ENCODE measurements at places on chromosomes 11 and 22.

DNA sequence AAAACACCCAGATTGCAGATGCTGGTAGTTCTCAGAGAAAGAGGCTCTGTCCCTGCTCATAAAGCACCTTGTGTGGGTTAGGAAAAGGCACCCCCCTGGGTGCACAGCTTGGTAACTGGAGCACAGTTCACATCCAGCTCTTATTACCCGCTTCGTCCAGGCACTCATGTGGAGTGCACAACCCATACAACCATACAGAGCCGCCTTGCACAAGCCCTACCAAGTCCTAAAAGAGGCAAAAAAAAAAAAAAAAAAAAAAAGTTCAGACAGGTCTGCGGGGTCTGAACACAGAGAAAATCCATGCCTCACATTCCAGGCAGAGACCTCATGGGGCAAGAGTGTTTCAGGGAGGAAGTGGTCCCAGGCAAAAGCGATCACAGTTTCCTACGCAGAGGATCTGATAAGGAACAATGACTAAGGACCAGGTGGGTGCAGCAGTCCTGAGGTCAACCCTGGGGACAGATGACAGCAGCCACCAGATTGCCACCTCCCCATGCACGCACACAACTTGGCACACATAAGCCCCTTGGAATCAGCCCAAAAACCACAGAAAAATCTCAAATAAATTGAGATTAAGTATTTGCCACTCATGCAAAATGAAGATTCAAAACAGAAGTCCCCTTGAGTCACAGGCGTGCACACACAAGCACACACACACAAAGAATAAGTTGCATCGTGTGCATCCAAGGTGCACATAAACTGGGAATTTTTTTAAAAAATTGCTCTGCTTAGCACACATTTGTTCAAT is 12.3 kb downstream of the MB start:
- DNase-seq, result no peak

DNA sequence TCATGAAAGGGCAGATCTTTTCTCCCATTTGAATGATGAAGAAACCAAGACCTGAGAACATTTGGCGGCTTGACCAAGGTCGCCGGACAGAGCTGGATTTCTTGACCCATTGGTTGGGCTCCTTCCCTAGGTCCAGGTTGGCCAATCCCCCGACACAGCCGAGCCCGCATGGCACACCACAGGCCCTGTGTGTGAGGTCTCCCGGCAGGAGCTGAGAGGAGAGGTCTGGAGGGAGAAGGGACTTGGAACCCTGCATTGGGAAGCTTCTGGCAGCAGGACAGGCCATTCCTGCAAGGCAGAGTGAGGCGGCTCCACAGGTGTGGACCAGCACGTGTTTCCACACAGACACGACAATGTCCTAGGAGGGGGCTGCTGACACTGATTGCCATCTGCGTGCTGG is 98.6 kb upstream of the THY1 start:
- DNase-seq, result no peak

DNA sequence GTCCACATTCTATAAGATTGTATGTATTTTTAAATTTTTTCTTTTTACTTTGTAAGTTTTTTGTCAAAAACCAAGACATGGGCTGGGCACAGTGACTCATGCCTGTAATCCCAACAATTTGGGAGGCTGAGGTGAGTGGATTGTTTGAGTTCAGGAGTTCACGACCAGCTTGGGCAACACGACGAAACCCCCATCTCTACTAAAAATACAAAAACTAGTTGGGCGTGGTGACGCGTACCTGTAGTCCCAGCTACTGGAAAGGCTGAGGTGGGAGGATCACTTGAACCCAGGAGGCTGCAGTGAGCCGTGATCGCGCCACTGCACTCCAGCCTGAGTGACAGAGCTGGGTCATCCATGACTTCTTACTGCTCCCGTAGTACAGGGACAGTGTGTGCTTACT is 84.8 kb upstream of the PRDM11 start:
- DNase-seq, result no peak

GRCh38 chr11:113138731-113139130 is 175.7 kb upstream of the TTC12 start:
- DNase-seq, result no peak

- peak; percentile 21 for DNase-seq
Measured at GRCh38 chr11:61766353-61766841, 14.0 kb downstream of the MYRF start.

DNA sequence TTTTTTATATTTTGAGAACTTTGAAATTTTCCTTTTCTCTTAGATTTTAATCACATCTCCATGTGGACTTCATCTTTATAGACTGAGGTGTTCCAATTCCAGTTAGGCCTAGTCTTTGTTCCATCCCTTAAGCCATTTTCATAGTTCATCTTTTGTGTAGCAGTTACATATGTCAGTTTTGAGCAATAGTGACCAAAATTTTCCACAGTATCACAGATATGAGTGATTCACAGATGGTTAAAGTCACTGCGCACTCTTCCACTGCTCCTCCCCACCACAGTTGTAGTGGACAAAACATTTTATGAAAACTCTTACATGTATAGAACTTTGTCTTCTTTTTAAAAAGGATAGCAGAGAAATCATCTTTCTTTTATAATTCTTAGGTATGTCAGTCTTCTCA is 42.8 kb downstream of the YAP1 start:
- no peak for DNase-seq

DNA sequence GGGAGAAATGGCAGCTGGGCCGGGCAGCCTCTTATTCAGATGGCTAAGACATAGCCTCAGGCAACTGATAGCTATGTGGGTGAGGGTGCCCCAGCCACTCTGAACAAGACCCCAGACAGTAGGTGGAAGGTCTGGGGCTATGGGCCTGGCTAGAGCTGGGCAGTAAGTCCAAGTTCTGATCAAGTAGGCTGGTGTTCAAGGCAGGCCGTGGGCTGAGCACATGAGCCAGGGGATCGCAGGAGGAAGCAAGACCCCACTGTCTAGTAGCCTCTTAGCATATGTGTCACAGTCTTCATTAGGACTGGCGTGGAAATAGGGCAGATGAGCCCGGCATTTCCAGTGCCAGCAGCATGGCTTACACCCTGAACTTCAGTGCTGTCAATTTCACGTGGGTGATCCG is 192.1 kb downstream of the ADAMTS15 start:
- DNase-seq, result no peak

DNA sequence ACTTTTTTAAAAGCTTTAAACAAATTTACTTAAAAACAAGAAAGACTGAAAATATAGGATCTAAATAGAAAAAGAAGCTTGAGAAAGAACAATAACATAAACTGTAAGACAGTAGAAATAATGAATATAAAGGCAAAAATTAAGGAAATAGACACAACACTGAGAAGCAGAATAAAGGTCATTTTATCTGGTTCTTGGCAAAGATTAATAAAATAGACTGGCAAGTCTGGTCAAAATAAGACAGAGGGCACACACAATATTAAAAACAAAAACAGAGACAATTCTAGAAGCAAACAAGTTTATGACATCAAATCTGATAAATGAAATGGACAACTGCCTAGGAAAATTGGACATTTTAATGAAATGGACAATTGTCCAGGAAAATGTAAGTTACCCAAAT is 105.8 kb downstream of the ATG16L2 start:
- DNase-seq, result no peak

GRCh38 chr11:104064034-104064630 is 27.7 kb downstream of the DDI1 start:
- no peak for DNase-seq

GRCh38 chr22:19809741-19810140 is 44.9 kb downstream of the GNB1L start:
- no peak for DNase-seq

DNA sequence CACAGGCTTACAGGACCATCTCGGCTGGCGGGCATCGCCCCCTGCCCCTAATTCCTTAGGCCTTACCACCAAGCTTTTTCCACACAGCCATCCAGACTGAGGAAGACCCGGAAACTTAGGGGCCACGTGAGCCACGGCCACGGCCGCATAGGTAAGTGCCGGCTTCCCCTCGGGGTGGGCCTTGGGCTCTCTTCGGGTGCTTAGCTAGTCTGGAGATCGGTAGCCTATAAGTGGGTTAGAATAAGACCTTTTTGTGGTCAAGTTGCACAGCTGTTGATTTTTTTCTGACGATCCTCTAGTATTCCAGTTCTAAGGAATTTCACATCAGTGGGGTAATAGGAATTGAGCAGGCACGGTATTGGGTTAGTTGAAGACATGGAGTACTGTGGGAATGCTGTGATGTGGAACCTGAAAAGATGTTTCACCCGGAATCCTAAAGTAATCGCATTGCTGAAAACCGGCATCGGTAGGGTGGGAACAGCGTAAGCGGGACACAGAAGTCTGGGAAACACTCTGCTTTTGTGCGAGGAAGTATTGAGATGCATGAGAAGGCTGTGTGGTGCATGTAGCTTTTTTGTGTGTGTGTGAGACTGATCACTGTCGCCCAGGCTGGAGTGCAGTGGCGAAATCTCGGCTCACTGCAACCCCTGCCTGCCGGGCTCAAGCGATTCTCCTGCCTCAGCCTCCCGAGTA is 669 bp downstream of the RPL27A start:
- no peak for DNase-seq

GRCh38 chr22:30192427-30192826 is 54.1 kb downstream of the LIF start:
- DNase-seq, result no peak

DNA sequence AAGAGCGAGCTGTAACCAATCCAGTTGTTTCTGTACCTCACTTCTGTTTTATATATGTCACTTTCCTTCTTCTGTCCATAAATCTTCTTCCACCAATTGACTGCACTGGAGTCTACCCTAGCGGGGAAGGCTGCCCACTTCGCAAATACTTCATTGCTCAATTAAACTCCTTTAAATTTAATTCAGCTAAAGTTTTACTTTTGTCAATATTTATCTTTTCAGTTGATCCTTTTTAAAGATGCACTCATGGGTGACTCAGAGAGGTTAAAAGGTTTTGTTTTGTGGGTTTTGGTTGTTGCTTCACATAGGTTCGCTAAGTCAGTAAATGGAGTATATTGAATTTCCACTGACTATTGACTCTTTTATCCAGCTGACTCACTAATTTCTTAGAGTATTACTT is 597.2 kb downstream of the DLG2 start:
- DNase-seq, result peak; percentile 31

DNA sequence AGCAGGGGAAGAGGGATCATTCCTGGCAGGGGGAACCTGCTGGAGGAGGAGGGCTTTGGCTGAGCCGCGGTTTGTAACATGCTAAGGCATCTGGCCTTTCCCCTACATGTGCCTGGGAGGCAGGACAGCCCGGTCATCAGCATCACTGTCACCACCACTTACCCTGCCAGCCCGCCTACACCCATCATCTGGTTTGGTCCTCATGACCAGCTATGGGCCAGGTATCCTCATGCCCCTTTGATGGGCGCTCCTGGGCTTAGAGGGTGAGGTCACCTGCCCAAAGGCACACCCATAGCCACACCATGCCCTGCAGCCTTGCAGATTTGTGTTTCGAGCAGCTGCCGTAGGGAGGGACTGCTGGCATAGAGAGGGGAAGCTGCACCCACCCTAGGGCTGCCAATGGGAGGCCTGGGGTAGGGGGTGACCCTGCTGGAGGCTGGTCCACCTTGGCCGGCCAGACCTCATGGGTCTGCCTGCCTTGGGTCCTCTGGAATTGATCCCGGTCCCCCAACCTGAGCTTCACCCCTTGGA is 2.6 kb downstream of the MRGPRF start:
- DNase-seq, result no peak

- no peak for DNase-seq
Measured at GRCh38 chr11:61335355-61335710, 2.3 kb downstream of the TKFC start.

- no peak for DNase-seq
Measured at GRCh38 chr11:61928606-61929005, 11.2 kb upstream of the RAB3IL1 start.

DNA sequence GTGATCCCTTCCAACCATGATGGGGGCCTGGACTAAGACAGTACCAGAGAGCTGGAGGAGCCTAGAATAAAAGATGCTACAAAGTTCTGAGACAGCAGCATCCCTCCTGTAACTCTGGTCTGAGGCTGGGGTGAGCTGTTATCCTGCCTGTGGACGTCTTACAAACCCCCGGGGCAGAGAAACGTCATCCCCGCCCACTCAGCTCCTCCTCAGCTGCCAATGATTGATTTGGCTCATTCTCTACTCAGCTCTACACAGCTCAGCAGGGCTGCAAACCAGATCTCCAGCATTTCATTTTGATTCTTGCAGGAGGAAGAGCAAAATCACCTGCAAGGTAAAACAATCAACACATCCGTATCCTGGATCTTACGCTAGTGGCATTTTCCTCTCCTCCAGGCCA is 55.5 kb downstream of the CSNK2A3 start:
- DNase-seq, result no peak

DNA sequence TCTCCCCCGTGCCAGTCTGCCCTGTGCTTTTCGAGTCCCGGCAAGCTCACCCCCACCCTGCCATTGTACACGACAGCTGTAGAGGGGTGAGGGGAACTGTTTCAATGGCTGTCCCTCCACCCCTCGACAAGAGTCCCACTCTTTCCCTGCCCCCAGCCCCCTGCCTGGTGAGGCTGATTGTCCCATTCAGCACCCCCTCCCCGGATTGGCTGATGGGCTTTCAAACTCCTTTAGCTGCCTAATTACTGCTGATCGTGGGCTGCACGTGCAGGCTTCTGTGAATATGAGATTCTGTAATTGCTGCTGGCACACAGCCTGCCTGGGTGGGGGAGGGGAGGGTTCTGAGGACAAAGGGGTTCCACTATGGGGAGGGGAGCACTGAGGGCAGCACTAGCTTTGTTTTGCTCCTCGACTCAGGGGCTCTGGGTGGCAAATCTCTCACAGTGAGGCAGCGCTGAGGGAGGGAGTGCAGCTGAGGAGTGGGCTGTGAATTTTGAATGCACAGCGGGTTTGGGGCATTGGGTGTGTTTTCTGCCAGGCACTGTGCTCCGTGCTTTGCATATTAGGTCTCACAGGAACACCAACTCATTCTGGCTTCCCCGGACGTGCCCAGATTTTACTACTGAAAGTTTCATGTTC is 42.6 kb upstream of the ACCSL start:
- no peak for DNase-seq

GRCh38 chr11:2098691-2099515 is 40.3 kb downstream of the IGF2 start:
- DNase-seq, result no peak

GRCh38 chr22:46479046-46479445 is 58.4 kb downstream of the CELSR1 start:
- no peak for DNase-seq

DNA sequence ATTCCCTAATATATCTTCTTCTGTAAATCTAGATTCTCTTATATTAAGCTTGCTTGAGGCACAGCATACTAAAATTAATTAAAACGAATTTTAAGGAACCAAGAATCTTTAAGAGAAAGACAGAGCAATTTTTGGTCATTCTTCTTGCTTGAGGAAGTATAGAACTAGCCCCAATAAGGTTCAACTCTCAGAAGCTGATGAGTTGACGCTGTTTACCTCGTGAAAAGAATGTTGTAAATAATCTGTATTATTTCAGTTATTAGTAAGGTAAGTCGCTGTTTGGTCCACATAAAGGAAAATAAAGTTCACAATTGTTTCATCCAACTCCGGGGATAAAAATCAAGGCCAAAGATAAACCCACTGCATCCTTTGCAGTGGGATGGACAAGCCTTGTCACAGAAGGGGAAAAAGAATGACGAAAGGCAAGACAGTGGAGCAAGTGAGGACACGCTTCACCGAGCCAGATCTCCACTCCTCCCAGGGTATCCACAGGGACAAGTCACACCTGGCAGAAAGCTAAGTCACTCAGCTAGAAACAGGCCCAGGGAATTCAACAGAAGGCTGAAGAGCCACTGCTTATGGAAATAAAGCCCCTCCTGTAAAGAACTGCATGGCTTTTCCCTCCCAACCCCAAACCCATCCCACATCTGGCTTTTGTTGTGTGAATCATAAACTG is 752 bp downstream of the POU2AF1 start:
- DNase-seq, result no peak

- no peak for DNase-seq
Measured at GRCh38 chr11:132587716-132588115, 944.6 kb downstream of the OPCML start.

Measured in NCI-H774 (cell line).